ENCODE measurements at places on chromosomes 4 and X.

- peak; percentile 50 for DNase-seq
Measured at GRCh38 chr4:145840162-145840768, 98.4 kb downstream of the ZNF827 start.

GRCh38 chr4:30386266-30386895 lies 333.8 kb upstream of the PCDH7 start:
- DNase-seq: no peak

DNA sequence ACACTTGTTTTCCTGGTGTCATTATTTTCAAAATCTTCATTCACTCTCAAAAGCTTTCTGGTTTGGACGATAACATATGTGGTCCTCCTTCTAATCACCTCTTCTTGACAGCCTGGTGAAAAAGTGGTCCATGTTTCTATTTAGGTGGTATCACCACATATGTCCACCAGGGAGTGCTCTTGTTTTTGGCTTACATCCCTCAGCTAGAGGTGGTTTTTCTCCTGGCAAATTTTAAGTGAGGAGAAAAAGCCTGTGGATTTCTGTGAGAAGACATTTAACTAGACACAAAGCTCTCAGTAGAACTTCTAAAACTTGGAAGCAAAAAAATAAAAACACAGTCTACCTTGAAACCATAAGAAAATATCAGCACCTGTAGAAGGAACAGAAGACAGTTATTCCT lies 58.0 kb upstream of the FRMPD4 start:
- peak; percentile 23 for DNase-seq

- no peak for DNase-seq
Measured at GRCh38 chrX:14738643-14739042, 134.2 kb downstream of the FANCB start.

GRCh38 chr4:78441756-78442155 lies 109.8 kb upstream of the ANXA3 start:
- no peak for DNase-seq

Data from GM13977 (cell line).